Stimulated activated CD4-positive, alpha-beta T cell treated with anti-CD3 and anti-CD28 coated beads, Interleukin-2, amount 100 ng/mL, for 4 hours (primary cell): ENCODE measurements at places on chromosomes 4 and X.

DNA sequence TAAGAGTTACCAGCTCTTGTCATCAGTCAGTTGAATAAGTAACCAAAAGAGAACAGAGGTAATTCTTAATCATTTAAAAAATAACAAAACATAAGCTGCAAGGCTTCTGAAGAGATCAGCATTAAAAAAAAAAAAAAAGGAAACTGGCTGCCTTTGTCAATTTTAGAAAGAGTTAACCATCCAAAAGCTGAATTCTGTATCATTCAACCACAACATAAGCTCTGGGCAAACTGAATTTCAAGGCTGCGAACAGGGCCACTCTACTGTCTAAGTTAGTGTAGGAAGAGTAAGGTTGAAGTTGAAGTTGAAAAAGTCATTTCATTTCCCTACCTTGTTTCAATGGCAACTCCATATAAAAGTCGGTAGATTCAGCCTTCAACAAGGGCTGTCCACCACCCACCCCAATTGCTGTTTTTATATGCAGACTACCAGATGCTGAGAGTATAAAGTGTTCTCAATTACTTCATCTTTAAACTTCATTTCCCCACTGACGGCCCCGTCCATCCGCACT is 1.1 kb upstream of the LIN54 start:
- no peak for DNase-seq

DNA sequence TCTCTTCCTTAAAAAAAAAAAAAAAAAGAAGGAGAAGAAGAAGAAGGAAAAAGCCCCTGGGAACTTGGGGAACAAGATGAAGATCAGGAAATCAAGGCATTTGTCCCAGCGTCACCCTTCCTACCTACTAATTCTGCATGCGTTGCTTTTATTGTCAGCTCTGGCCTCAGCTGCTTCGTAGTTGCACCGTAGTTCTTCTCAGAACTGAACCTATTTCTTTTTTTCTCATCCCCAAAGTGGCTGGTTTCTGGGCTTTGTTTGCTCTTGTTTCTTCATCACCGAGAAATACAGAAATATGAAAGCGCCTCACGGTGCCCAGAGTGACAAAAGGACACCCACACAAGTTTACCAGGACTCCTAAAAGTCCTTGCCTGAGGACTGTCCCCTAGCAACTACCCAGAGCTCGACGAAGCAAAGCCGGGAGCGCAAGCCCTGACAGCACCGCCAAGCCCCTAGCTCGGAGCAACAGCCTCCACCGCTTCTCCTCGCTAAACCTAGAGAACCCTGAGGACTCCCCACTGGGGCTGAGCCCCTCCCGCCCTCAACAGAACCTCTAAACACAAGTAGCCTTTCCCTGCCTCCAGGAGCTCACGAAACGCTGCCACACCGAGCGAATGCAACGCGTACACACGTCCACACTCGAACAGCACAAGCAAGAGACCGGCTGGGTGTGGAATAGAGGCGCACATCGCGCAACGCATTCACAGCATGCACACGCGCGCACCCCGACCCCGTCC is 710 bp downstream of the PRKG2 start:
- no peak for DNase-seq

DNA sequence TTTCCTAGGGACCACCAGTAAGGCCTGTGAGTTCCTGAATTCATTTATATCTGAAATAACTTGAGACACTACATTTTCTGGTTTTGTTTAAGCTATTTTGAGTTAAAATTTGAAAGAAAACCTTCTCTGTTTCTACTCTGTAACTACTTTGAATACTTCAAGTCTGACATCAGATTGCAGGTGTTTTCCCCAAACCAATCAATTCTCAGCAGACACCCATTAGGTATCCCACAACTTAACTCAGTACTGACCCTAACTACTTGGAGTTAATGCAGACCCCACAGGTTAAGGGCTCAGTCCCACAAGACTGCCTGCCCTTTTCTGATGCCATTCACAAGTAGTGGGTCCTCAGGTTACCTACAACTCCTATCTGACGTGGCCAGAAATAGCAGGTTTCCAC is 1100.0 kb upstream of the SLIT2 start:
- no peak for DNase-seq

GRCh38 chrX:68922013-68922412 is 93.2 kb downstream of the EFNB1 start:
- no peak for DNase-seq

DNA sequence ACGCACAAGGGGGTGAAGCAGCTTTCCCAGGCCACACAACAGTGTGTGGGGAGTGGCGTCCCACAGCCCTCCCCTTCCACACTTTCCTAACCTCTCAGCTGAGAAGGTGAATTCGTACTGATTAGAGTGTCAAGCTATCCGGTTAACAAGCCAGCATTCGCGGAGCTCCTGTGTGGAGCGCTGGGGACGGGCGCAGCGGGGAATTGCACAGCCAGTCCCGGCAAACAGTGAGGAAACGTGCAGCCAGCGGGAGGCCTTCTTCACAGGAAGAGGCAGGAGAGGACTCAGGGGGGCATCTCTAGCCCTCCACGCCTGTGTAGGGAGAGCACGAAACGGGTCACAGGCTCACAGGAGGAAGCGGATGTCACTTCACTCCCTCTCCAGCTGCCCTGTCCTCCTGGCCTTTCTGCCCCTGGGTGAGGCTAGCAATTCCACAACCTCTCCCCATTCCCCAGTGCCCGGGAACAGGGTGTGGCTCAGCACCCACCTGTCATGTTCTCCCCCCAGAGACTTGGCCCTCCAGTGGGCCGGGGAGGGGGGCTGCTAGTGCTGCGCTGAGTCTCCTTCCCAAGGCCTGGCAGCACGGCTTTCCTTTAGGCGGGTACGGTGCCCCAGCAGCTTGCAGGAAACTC is 117.3 kb downstream of the CPZ start:
- no peak for DNase-seq

DNA sequence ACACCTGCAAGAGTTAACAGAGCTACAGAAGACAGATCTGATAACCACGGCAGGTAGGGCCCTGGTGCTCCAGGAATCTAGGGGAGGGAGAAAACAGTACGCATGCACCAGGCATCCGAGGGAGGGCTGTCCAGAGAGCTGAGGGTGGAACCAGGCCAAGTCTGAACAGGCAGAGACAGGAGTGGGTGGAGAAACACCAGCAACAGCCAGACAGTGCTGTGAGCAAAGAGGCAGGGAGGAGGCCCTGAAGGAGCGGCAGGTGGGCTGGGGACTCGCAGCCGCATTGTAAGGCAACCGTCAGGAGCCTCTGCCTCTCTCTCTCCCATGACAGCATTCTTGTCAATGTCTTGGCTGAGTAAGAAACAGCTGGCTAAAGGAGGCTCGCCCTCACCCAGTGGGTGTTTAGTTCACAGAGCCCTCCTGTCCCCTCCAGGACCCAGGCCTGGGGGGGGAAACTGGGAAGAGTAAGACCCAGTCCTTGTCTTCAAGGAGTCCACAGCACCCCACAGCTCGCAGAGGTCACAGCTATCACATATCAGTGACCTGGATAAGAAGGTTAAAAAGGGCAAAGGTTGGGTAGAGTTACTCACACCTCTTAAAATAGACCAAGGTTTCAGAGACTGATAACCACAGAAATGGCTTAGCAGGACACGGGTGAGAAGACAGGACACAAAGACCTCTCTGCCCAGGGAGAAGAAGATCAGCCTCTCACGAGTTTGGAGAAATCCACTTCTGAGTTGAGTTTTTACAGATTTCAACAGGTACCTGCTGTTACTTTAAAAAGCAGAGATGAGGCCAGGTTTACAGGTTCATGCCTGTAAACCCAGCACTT is 10.5 kb downstream of the ACSL1 start:
- no peak for DNase-seq

DNA sequence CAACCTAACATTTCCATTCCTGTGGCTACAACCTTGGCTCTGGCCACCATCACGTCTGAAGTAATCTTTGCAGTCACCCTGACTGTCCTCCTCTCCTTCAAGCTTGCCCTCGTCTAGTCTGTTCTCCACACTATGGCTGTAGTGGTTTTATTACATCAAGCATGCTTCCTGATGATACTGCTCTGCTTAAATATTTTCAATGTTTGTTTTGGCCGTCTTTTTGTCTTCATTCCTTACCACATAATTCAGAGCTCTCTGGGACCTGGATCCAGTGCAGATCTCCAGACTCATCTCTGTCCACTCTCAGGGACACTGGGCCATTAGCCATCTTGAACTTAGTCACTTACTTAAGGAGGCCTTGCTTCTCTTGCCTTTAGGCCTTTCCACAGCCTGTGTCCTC is 27.7 kb upstream of the FREM3 start:
- DNase-seq = no peak

- DNase-seq = no peak
These were observed 369.5 kb downstream of the PPP3CA start for GRCh38 chr4:100977746-100978397.

DNA sequence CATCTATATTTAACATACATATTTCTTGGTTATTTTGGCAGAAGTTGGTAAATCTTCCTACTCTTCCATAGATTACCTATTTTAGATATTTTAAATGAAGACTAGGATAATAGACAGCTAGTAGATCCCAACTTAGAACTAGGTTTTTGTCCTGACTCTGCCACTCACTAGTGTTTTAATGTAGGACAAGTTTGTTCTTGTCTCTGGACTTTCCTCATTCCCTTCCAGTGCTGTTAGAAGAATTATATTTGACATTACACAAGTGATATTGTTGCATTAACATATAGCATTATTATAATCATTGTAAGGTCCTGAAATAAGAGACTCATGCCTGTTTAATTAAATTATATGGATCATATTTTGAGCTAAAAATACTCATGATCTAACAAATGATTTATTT is 24.1 kb upstream of the ALB start:
- no peak for DNase-seq

DNA sequence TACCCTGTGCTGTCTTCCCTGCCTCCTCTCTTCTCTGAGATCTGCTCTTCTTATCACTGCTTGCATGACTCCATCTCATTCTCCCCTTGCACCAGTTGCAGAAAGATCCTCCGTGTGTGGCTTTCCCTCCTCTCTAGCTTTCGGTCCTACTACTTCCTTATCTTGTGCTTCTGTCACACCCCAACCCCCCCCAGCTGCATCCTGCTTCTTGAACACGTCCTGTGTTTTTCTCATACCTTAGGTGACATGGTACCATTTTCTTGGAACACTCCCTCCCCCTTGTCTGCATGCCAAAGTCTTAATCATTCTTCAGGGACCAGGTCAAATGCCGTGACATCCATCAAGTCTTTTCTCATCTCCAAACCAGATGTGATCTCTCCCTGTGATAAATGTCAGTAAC is 46.4 kb downstream of the FHL1 start:
- no peak for DNase-seq

DNA sequence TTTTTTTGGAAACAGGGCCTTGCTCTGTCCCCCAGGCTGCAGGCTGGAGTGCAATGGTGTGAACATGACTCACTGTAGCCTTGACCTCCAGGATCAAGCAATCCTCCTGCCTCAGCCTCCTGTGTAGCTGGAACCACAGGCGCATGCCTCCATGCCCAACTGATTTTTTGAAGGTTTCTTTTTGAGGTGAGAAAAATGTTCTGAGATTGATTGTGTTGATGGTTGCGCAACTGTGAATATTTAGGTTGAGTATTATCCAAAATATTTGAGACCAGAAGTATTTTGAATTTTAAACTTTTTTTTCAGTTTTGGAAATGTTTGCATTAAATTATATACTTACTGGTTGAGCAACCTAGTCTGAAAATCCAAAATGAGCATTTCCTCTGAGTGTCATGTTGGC is 2.6 kb upstream of the CCNI start:
- DNase-seq = no peak

- DNase-seq = no peak
These were observed 109.9 kb upstream of the BCOR start for GRCh38 chrX:40207626-40208025.

DNA sequence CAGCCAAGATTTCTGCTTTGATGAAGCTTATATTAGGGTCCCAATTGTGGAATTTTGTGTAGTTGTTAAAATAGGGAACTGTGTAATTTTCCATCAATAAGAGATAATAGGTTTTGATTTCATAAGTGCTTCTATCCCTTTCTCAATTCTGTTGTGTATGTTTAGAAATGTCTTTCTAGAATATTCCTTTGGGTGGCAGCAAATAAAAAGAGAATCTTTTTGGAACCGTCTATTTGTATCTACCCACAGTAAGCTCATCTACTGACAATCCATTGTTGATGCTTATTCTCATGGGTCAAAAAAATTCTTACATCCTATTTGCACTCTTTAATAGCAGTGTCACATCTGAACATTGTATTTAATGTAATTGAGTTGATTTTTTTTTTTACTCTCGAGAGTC is 61.7 kb downstream of the TMA16 start:
- no peak for DNase-seq

DNA sequence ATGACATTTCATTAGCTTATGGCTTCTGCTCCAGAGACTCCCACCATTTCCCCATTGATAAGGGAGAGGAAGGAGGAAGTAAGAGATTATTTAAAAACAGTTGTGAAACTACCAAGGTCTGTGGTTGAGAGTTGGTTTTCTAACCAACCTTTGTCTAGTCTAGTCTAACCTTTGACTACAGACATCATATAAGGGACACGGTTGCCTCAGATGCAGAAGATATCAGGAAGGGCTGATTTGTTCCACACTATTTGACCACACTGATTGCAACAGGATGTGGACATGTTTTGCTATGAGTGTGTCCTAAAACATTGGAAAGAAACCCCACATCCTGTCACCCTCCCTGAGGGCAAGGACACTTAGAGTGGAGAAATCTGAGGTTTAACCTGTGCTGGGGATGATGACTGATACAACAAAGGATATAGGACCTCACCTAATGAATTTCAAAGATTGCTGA is 53.0 kb downstream of the COQ2 start:
- no peak for DNase-seq

- no peak for DNase-seq
These were observed 56.3 kb downstream of the SHISA3 start for GRCh38 chr4:42453612-42454011.

GRCh38 chr4:165877286-165877685 is 4.2 kb downstream of the TLL1 start:
- no peak for DNase-seq

DNA sequence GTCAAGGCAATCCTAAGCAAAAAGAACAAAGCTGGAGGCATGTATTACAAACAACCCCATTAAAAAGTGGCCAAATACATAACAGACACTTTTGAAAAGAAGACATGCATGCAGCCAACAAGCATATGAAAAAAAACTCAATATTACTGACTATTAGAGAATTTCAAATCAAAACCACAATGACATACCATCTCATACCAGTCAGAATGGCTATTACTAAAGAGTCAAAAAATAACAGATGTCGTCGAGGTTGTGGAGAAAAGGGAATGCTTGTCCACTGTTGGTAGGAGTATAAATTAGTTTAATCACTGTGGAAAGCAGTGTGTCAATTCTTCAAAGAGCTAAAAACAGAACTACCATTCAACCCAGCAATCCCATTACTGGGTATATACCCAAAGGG is 604.6 kb upstream of the GRIA3 start:
- DNase-seq = no peak

DNA sequence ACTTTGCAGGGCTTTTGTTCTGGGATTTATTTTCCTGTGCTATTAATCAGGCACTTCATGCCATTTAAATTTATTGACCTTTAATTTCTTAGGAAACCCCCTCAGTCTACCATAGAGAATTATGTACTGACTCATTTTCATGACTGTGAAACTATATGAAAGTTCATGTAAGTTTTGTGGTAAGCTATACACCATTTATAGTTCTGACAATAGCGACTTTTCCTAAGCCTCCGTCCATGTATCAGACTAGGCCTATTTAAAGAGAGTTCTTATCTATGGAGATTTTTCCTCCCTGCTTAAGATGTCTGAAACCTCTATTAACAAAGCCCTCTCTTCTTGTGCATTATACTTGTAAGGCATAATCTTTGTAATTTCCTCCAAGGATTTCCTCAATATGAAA is 111.6 kb downstream of the AFF2 start:
- DNase-seq = no peak
